ENCODE measurements at places on chromosomes 3 and 15. TPM values are rescaled to one million over a fixed set of nuclear protein-coding genes. Genes with fewer than 3 reads are reported as not detected.

DNA sequence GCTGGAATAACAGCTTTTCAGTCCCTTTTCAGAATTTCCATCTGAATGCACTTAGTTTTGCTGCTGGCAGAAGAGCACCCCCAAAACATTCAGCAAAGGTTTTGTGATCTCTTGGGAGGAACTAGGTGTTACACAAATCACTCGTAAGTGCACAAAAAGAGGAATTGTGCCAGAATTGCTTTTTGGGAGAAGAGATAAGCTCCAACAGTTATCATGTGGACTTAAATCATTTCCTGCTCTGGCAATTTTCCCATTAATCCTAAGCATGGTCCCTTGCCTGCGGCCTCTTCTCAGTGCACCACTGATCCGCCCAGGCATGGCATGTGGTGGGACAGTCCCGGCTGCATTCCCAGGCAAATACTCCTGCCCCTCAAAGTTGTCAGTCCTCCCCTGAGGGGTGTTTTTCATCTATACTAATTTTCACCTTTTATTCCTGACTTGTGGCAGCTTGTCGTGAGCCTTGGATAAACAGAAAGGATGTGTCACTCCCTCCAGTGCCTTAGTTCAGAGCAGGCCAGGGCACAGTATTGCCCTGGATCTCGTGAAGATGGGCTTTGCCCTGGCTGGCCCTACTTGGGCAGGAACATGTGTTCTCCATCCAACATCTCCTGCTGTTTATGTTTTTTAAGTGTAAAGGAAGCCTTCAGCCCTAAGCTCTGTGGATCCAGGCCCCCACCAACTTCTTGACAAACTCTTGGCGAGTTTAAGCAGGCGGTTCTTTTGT lies 44.6 kb upstream of the VILL start:
- H3K36me3 ChIP-seq, result no peaks in the 10 kb centered on the region
- no peak overlapping the region for H3K4me3 ChIP-seq
- H3K27ac ChIP-seq, result peak overlapping the region; percentile 23

- no peak for DNase-seq
- H3K4me3 ChIP-seq, result no peak overlapping the region
- peaks cover 19% of the 10 kb centered on the region for H3K27me3 ChIP-seq
- H3K4me1 ChIP-seq, result no peaks in the 10 kb centered on the region
- no peaks in the 10 kb centered on the region for H3K36me3 ChIP-seq
Measured at GRCh38 chr15:65088643-65089021, 12.1 kb downstream of the KBTBD13 start.

- H3K27ac ChIP-seq, result no peak overlapping the region
- no peaks in the 10 kb centered on the region for H3K4me1 ChIP-seq
- no peak for DNase-seq
Measured at GRCh38 chr3:137035631-137036030, 77.8 kb downstream of the IL20RB start.

- no peak for DNase-seq
- no peak overlapping the region for H3K27ac ChIP-seq
- H3K27me3 ChIP-seq, result peaks cover 94% of the 10 kb centered on the region
- H3K36me3 ChIP-seq, result no peaks in the 10 kb centered on the region
Measured at GRCh38 chr3:181722156-181722555, 10.4 kb downstream of the SOX2 start.

DNA sequence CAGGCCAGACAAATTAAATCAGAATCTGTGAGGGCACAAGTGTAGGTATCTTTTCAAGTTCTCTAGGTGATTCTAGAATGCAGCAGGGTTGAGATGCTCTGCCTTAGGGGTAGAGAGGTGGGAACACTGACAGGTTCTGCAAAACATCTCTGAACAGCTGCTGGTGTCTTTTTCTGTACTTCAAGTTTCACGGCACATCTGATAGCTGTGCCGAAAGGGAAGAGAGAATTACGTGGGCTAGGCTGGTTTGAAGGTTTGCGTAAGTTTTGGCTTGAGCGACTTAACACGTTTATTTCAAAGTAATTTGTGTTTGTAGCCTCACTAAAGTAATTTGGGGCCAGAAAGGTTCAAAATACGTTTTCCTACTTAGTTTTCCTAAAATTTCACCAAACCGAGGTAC lies 22.5 kb downstream of the PXK start:
- H3K27me3 ChIP-seq, result no peaks in the 10 kb centered on the region
- no peak overlapping the region for H3K27ac ChIP-seq
- no peaks in the 10 kb centered on the region for H3K36me3 ChIP-seq
- no peak overlapping the region for H3K4me3 ChIP-seq
- DNase-seq, result no peak

LRRC58 gene
- 49.9 TPM for total RNA-seq

DNA sequence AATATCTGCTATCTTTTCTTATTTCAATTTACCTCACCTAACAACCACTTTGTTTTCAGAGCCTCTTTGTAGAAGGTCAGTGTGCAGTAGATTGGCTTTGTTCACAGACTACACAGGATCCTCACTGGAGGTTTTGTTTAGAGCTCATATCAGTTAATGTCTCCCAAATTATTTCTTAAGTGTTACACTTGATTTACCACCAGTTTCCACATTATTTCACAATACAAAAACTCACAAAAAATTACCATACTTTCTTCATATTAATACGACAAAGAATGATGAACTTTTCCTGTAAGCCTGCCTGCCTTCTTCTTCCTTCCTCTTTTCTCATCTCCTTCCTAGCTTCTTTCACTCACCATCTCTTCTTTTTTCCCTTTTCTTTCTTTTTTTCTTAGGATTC lies 133.3 kb downstream of the ALCAM start:
- H3K27ac ChIP-seq, result no peak overlapping the region
- DNase-seq, result no peak
- H3K4me3 ChIP-seq, result no peak overlapping the region
- peaks cover 23% of the 10 kb centered on the region for H3K4me1 ChIP-seq
- H3K27me3 ChIP-seq, result no peaks in the 10 kb centered on the region

GRCh38 chr3:29642393-29643033 lies 361.6 kb downstream of the RBMS3 start:
- no peak for DNase-seq
- no peaks in the 10 kb centered on the region for H3K36me3 ChIP-seq
- no peak overlapping the region for H3K4me3 ChIP-seq
- H3K27ac ChIP-seq, result peak overlapping the region; percentile 69
- H3K4me1 ChIP-seq, result peaks cover 36% of the 10 kb centered on the region
- H3K27me3 ChIP-seq, result no peaks in the 10 kb centered on the region

NMNAT3 gene
- 0.59 TPM for total RNA-seq

- H3K27me3 ChIP-seq, result no peaks in the 10 kb centered on the region
- H3K4me3 ChIP-seq, result no peak overlapping the region
- no peak for DNase-seq
- H3K36me3 ChIP-seq, result no peaks in the 10 kb centered on the region
- no peaks in the 10 kb centered on the region for H3K4me1 ChIP-seq
Measured at GRCh38 chr15:85886309-85886811, 91.6 kb upstream of the KLHL25 start.

DNA sequence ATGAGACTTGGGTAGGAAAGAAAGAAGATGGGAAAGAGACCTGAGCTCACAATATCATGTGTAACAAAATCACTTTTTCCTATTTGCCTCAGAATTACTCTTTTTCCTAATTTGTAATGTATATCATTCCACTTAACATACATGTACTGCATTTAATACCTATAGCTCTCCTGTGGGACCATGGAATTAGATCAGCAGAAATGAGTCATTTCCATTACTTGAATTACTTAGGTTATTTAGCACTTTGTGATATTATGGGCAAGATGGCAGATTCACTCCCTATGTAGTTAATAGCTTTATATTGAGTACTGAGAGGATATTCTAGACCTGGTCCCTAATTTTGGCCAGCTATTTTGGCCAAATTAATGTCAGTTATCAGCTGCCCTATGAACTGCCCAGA lies 70.5 kb downstream of the ZNF609 start:
- H3K4me1 ChIP-seq, result peaks cover 15% of the 10 kb centered on the region
- H3K4me3 ChIP-seq, result no peak overlapping the region
- no peaks in the 10 kb centered on the region for H3K27me3 ChIP-seq
- H3K36me3 ChIP-seq, result no peaks in the 10 kb centered on the region

DNA sequence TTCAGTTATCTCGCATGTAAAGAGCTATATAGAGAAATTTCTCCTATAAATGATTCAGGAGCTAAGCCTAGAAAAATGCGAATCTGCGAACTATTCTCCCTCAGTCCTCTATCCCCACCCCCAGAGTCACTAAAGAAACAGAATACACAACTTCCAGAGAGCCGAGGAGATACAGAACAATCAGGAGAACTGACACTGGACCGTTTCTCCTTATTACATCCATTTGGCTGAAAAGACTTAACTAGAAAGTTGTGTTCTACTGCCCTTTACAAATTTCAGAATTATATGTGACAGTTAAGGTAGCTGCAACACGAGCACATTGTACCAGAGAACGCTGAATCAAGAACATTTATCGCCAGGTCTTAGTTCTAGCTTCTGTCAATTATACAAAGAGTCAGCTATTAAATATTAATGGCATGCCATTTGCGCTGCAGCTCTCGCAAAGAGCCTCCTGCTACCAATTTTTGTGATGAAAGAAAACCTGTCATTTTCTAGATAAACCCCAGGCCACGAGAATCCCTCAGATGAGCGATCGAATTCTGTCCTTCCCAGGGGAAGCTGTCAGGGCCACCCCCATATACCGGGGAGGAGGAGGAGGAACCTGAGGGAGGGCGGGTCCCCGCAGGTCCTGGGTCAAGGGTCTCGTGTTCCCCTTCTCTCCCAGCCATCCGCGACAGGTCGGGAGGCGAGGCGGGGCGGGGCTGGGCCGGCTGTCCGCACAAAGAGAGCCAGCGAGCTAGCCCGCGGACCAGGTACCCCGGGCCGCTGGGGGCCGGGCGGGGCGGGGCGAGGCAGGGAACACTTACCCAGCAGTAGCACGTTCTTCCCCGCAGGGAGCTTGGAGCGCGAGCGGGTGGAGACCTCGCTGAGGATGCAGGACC lies 878 bp downstream of the DYNC1LI1 start:
- no peaks in the 10 kb centered on the region for H3K27me3 ChIP-seq
- peak; percentile 76 for DNase-seq
- peaks cover 8% of the 10 kb centered on the region for H3K36me3 ChIP-seq
- H3K4me3 ChIP-seq, result peak overlapping the region; percentile 80
- H3K27ac ChIP-seq, result peak overlapping the region; percentile 90

OR5K2 gene
- total RNA-seq, result not detected

- no peaks in the 10 kb centered on the region for H3K27me3 ChIP-seq
- no peaks in the 10 kb centered on the region for H3K4me1 ChIP-seq
- H3K36me3 ChIP-seq, result no peaks in the 10 kb centered on the region
- no peak for DNase-seq
Measured at GRCh38 chr3:52982839-52983238, 63.0 kb downstream of the SFMBT1 start.

TLE3 gene
- total RNA-seq, result 29.7 TPM

DNA sequence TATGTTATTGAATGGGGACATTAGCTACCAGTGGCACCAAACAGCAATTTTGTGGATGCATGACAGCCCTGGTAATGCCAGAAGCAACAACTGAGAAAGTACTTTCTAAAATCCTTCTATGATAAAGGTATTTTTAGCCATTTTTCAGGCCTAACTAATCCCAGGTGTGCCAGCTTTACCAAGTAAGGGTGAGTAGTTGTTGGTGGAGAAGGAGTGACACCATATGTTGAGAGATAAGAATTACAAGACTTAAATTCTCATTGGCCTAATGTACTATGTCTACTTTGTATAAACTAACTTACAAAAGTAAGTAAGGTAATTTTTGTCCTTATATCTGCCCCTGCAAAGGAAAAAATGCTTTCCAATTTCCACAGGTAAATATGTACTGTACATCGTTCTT lies 4.1 kb upstream of the COX17 start:
- H3K27me3 ChIP-seq, result no peaks in the 10 kb centered on the region
- DNase-seq, result peak; percentile 72
- no peak overlapping the region for H3K4me3 ChIP-seq
- peaks cover 7% of the 10 kb centered on the region for H3K4me1 ChIP-seq
- H3K27ac ChIP-seq, result no peak overlapping the region
- H3K36me3 ChIP-seq, result no peaks in the 10 kb centered on the region

DNA sequence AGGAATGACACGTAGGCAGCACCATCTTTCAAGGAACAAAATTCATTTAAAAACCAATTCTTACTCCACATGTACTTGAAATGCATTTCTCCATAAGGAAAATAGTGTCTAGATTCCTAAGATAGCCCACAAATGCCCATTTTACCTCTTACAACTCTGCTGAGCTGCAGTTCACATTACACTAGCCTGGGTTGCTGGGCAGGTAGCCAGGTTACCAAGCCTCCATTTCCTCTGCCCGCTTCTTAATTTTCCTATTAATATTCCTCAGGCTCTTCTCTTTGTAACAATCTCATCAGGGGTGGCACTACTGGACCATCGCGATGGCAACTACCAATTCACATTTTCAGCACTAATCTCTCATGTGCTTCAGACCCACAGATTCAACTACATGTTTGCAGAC lies 10.8 kb downstream of the ATP13A3 start:
- H3K4me1 ChIP-seq, result peaks cover 41% of the 10 kb centered on the region
- H3K27ac ChIP-seq, result peak overlapping the region; percentile 77
- H3K36me3 ChIP-seq, result peaks cover 48% of the 10 kb centered on the region
- DNase-seq, result peak; percentile 37
- no peak overlapping the region for H3K4me3 ChIP-seq

DNA sequence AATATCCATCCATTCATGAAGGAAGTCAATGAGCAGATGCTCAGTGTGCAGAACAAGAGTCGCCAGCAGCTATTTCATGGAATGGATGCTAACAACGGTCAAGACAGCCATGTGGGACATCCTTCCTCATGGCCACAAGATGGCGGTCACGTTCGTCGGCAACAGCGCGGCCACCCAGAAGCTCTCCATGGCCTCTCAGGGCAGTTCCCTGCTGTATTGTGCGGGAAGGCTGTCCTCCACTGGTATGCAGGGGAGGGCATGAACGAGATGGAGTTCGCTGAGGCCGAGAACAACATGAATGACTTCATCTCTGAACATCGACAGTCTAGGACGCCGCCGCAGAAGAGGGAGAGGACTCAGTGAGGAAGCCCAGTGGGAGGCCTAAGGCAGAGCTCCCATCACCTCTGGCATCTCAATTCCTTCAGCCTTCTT lies 208.3 kb downstream of the TJP1 start:
- no peak overlapping the region for H3K27ac ChIP-seq
- no peak for DNase-seq
- peaks cover 30% of the 10 kb centered on the region for H3K4me1 ChIP-seq
- H3K36me3 ChIP-seq, result no peaks in the 10 kb centered on the region
- no peak overlapping the region for H3K4me3 ChIP-seq

RNU6-1 gene
- total RNA-seq, result not detected

GOLGA8J gene
- 0.29 TPM for total RNA-seq

AMIGO3 gene
- total RNA-seq, result 0.29 TPM

DNA sequence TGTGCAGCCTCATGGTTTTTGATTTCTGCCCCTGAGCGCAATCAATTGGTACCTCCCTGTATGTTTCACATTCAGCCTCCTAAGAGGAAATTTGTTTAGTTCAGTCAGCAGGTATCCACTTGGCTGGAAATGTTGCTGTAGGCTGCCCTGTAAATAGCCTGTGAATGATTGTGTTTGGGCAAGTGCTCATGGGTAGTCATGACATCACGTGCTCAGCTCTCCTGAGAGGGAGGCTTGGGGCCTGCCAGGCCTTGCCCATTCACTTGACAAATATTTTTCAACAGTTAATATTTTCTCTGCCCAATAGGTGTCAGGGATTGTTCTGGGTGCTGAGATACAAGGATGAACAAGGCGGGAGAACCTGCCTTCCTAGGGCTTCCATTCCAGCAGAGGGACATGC lies 13.3 kb downstream of the HRH1 start:
- H3K36me3 ChIP-seq, result no peaks in the 10 kb centered on the region
- H3K27ac ChIP-seq, result no peak overlapping the region
- H3K4me3 ChIP-seq, result no peak overlapping the region
- no peak for DNase-seq

GRCh38 chr15:89149501-89150101 lies 61.3 kb downstream of the ABHD2 start:
- no peaks in the 10 kb centered on the region for H3K27me3 ChIP-seq
- peaks cover 35% of the 10 kb centered on the region for H3K36me3 ChIP-seq
- H3K27ac ChIP-seq, result no peak overlapping the region
- no peaks in the 10 kb centered on the region for H3K4me1 ChIP-seq
- H3K4me3 ChIP-seq, result no peak overlapping the region

Data from osteoblast (primary cell).